ENCODE measurements at places on chromosomes 5 and 9.

DNA sequence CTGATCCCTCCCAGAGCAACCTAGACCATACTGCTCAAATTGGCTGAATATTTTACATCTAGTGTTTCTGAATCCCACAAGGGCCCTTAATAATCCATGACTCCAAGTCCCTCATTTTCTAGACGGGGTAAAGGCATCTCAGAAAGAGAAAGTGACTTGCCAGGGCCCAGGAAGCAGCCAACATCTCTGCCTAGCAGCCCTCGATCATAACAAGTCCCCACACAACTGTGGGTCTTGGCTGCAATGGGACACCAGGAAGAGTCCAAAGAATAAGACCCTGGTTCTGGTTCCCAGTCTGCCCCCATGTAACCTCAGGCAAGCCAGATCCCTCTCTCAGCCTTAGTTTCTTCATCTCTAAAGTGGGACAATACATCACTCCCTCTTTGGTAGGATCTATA is 6.3 kb downstream of the ANXA6 start:
- DNase-seq: peak; percentile 36
- H3K4me1 ChIP-seq: peaks cover 93% of the 10 kb centered on the region
- peaks cover 70% of the 10 kb centered on the region for H3K36me3 ChIP-seq
- peak overlapping the region; percentile 92 for H3K27ac ChIP-seq
- peak overlapping the region; percentile 64 for H3K4me3 ChIP-seq

DNA sequence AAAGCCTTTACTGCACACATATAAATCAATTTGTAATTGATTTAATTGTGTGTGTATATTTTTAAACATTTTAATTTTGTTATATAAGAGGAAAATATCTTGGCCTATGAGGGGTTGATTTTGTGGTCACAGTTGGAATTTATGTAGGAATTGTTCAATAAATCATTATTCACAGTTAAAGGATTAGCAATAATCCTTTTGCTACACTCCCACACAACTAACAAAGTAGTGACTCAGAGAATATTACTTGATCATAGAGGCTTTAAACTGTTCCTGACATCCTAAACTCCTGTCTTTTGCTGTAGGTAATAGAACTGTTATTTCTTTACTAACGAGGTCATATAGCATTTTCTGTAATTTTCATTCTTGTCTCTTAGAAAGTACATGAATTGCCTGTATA is 95.5 kb downstream of the ZCCHC7 start:
- no peak for DNase-seq
- H3K4me1 ChIP-seq: peaks cover 8% of the 10 kb centered on the region
- H3K27me3 ChIP-seq: no peaks in the 10 kb centered on the region
- no peak overlapping the region for H3K27ac ChIP-seq
- no peak overlapping the region for H3K4me3 ChIP-seq

- DNase-seq: no peak
- no peak overlapping the region for H3K27ac ChIP-seq
- H3K4me1 ChIP-seq: no peaks in the 10 kb centered on the region
- no peaks in the 10 kb centered on the region for H3K27me3 ChIP-seq
- no peak overlapping the region for H3K4me3 ChIP-seq
Observed at GRCh38 chr5:166188501-166189325, 2102.7 kb upstream of the WWC1 start.

DNA sequence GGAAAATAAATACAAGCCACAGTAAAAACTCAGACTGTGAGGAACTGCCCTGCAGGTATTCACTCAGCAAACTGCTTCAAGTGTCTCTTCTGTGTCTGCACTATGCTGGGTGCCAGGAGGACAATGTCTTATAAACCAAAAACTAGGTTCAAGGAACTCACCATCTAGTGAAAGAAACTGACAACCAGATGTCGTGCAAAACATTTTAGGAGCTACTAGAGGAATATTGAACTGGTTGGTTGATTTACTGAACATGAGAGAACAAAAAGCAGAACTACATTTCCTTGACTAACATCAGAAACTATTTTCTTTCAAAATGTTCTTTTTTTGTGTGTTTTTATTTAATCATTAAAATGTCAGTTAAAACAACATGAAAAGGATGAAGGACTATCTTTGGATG is 35.2 kb downstream of the ZNF366 start:
- no peaks in the 10 kb centered on the region for H3K4me1 ChIP-seq
- no peak overlapping the region for H3K27ac ChIP-seq
- H3K4me3 ChIP-seq: no peak overlapping the region
- no peak for DNase-seq

- peaks cover 2% of the 10 kb centered on the region for H3K27me3 ChIP-seq
- H3K27ac ChIP-seq: no peak overlapping the region
- no peak overlapping the region for H3K4me3 ChIP-seq
- H3K4me1 ChIP-seq: peaks cover 13% of the 10 kb centered on the region
- no peak for DNase-seq
- H3K36me3 ChIP-seq: no peaks in the 10 kb centered on the region
Observed at GRCh38 chr5:68744206-68744605, 349.6 kb upstream of the SLC30A5 start.

DNA sequence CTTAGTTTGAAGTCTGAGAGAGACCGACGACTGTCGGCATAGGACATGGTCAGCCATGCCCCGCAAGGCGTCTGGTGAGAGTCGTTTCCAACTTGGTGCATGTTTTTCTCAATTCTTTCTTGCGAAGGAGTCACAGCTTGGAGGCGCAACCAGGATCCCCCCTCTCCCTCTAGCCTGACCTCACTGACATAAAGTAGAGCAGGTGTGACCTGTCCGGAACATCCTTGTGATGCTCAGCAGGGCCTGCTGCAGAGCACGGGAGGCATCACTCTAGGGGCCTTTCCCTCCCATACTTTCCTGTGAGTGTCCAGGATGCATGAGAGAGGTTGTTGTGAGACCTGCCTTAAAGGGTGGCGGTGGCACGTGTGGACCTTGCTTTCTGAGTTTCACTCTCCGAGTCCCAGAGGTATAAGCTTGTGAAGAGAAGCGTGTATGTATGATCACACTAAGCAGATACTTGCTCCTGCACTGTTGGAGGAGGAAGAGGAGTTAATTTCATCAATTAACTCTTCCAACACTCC is 5.0 kb downstream of the TENT4A start:
- no peaks in the 10 kb centered on the region for H3K27me3 ChIP-seq
- H3K4me3 ChIP-seq: peak overlapping the region; percentile 29
- H3K4me1 ChIP-seq: peaks cover 75% of the 10 kb centered on the region
- peaks cover 59% of the 10 kb centered on the region for H3K36me3 ChIP-seq

DNA sequence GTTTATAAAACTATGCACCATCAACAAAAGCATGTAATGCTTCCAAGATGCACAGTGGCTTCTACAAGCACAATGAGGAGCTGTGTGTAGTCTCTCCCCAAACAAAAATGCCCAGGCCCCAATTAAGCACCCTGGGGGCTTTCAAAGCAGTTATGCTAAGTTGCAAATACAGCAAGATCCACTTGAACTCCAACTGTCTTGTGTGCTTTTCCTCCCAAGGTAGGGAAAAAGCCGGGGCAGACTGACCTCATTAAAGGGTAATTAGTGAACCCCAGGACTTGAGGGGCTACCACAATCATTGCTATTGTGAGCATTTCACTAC is 13.1 kb downstream of the ZNF608 start:
- H3K36me3 ChIP-seq: no peaks in the 10 kb centered on the region
- no peak overlapping the region for H3K4me3 ChIP-seq
- H3K27ac ChIP-seq: no peak overlapping the region
- DNase-seq: no peak

- no peaks in the 10 kb centered on the region for H3K36me3 ChIP-seq
- peaks cover 18% of the 10 kb centered on the region for H3K27me3 ChIP-seq
- no peak overlapping the region for H3K4me3 ChIP-seq
- no peaks in the 10 kb centered on the region for H3K4me1 ChIP-seq
- no peak overlapping the region for H3K27ac ChIP-seq
- DNase-seq: no peak
Observed at GRCh38 chr5:150176745-150177477, 10.3 kb downstream of the CDX1 start.

DNA sequence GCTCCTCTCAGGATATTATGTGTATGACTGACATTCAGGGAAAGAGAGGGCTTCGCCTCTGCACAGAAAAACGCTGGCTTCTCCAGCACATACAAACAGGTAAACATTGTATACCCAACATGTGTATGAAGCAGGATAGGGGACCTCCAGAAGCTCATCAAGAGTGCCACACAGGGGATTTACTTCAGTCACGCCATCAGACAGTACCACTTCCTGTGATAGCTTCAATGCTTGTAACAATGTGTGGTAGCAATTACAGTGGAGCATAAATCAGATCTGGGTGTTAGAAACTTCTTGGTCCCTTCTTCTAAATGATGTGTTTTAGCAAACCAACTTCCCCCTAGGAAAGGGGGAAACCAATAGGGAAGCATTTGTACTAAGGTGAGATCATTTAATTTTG is 160.8 kb downstream of the TSSK1B start:
- peaks cover 23% of the 10 kb centered on the region for H3K4me1 ChIP-seq
- H3K27ac ChIP-seq: no peak overlapping the region
- H3K27me3 ChIP-seq: no peaks in the 10 kb centered on the region
- H3K36me3 ChIP-seq: no peaks in the 10 kb centered on the region
- no peak overlapping the region for H3K4me3 ChIP-seq

DNA sequence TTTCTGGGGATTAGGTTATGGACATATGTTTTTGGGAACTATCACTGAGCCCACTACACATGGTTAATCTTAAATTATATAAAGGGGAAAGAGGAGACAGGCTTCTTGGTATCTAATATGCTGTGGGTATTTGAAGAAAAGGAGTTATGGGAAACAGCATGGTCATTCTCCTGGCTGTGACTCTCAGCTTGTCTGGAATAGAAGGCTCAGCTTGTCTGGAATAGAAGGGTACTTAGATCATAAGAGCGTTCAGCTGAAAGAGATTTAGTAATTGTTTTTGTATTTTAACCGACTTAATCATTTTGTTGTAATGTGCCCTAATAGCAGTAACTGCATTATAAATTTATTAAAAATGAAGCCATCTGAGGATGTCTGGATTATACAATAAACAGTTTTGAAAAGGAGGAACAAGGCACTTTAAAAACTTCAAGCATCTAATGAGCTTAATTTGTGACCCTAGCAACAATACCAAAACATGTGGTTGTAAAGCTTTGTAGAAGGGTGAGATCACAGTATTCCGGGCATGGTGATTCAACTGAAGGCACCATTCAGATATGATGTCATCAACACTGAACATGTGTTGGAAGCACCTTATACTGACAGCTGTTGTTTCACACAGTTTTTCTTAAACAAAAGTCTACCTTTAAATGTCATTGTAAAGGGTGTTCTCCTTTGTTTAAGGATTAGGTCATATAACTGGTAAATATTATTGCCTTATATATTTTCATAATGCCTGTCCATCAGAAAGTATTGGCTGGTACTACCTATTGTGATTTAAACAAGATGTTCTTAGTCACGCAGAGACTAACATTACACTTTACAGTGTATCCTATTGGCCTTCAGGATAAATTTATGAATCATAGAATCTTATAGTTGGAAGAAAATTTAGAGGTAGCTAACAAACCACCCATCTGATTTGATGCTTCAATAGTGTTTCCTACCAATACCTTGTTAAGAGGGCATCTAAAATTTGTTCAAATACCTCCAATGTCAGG is 2174.1 kb upstream of the WWC1 start:
- H3K27ac ChIP-seq: no peak overlapping the region
- DNase-seq: no peak
- H3K36me3 ChIP-seq: no peaks in the 10 kb centered on the region
- H3K4me1 ChIP-seq: no peaks in the 10 kb centered on the region
- H3K27me3 ChIP-seq: no peaks in the 10 kb centered on the region
- no peak overlapping the region for H3K4me3 ChIP-seq

DNA sequence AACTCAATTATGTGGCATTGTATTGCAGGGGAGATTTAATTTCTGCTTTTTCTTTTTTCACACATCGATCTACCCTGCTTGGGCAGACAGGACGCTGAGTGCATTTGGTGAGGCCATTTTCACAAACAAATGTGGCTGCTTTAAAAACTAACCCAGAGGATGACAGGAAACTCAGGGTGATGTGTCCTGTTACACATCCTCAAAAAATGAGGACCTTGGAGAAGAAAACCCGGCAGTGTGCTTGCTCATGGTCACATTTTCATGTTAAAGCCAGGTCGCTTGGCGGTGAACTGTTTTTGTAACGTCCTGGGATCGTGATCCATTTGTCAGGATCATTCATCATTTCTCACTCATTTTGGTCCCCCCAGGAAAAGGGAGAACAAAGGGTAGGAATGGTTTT is 478.3 kb upstream of the ADAMTS16 start:
- H3K4me3 ChIP-seq: no peak overlapping the region
- H3K27ac ChIP-seq: no peak overlapping the region
- no peaks in the 10 kb centered on the region for H3K36me3 ChIP-seq
- H3K4me1 ChIP-seq: no peaks in the 10 kb centered on the region
- no peaks in the 10 kb centered on the region for H3K27me3 ChIP-seq
- no peak for DNase-seq

Data from activated CD8-positive, alpha-beta T cell treated with anti-CD3 and anti-CD28 coated beads, Interleukin-2, amount 10 ng/mL, durations not matched to agents 7 days and 5 days (primary cell).